NCI-H460 (cell line): ENCODE measurements at places on chromosomes 3 and 15.

- DNase-seq = no peak
Measured at GRCh38 chr3:12372741-12373280, 83.9 kb downstream of the PPARG start.

DNA sequence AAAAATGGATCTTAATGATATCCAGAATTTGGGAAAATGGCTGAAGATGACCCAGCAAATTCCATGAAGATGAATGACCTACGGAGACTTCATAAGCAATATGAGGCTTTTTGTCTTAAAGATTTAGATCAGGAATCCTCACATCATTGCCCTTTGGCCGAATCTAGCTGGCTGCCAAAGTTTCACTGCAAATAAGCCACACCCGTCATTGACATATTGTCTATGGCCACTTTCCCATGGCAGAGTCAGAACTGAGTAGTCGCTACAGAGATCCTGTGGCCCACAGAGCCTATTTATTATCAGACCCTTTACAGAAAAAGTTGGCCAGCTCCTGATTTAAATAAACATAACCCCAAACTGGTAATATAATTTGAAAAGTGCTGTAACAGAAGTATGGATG lies 307.4 kb upstream of the RARB start:
- DNase-seq = no peak

DNA sequence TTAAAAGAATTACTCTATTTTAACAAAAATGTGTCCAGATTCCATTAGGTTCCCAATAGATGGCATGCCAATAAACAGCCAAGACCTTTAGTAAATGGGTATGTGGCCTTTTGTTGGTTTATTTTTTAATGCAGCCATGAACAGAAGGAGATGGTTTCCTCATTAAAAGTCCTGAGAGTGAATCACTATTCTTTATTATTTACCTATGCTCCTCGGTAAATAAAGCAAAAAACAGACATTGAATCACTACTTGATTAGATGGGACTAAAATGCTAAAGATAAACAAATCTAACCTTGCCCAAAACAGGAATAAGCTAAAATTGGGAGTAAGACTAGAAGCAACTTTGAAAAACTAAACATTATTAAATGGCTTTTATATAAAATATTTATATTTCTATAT lies 94.2 kb downstream of the TNIK start:
- DNase-seq = no peak

GRCh38 chr3:3798631-3799113 lies 559 bp upstream of the LRRN1 start:
- no peak for DNase-seq

- no peak for DNase-seq
Measured at GRCh38 chr3:9115336-9115735, 134.1 kb downstream of the SRGAP3 start.

- no peak for DNase-seq
Measured at GRCh38 chr15:82789491-82789890, 16.4 kb downstream of the FSD2 start.

GRCh38 chr3:188940573-188940932 lies 231.2 kb upstream of the TPRG1 start:
- DNase-seq = no peak

DNA sequence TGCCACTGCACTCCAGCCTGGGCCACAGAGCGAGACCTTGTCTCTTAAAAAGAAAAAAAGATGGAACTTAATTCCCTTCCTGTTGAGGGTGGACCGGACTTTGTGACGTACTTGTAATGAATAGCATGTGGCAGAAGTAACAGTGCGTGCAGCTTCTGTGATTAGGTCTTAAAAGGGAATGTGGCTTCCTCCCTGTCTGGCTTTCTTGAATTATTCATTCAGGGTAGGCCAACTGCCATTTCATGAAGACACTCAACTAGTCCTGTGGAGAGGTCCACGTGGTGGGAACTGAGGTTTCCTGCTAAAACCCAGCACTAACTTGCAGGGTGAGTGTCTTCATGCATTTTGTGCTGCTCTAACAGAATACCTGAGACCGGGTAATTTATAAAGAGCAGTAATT lies 98.9 kb upstream of the PIAS1 start:
- DNase-seq = no peak

DNA sequence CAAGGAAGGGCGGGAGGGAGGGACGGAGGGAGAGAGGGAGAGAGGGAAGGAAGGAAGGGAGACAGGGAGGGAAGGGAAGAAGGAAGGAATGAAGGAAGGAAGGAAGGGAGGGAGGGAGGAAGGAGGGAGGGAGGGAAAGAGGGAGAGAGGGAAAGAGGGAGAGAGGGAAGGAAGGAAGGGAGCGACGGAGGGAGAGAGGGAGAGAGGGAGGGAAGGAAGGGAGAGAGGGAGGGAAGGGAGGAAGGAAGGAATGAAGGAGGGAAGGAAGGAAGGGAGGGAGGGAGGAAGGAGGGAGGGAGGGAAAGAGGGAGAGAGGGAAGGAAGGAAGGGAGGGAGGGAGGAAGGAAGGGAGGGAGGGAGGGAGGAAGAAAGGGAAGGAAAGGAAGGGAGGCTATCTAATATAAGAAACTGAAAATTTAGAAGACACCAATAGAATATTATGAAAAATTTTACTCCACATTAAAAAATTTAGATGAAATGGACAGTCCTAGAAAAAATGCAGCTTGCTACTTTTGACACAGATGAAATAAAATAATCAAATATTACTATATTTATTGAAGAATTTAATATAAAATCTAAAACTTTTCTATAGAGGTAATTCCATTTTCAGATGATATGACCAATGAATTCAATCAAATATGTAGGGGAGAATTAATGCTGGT lies 280.3 kb upstream of the SLITRK3 start:
- DNase-seq = no peak

DNA sequence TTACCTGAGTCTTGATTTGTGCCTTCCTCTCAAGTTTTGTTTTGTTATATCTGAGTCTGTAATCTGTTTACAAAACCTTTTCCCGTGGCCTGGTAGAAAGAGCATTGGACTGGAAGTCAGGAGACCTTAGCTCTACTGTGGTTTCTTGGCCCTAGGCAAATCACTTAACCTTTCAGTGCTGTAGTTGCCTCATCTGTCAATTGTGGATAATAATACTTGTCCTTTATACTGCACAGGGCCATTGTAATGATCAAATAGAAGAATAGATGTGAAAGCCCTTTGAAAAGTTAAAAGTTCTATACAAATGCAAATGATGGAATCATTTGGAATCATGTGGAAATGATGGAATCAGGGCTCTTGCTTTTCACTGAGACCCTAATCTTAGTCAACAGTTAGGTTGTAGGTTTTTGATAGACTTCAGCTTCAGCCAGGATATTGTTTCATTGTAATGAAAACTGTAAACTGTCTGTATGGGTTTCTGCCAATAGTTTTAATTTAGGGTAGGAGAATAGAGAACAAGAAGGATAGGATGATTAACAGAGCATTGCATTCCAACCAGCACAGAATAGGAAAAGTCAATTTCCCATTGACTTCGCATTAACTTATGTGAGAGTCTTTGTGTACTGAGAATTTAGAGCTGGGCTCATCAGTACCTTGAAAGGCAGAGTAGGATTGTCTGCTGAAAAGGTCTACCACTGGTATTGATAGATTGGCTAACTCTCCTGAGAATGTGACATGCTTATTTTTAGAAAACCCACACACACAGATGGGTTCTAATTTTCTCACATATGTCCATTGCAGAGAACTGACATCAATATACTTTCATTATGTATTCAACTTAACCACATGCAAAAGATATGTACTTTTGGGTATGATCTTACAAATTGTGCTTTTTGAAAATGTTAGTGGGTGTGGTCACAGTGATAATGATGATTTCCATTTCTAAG lies 21.8 kb downstream of the MAP2K5 start:
- DNase-seq = no peak

DNA sequence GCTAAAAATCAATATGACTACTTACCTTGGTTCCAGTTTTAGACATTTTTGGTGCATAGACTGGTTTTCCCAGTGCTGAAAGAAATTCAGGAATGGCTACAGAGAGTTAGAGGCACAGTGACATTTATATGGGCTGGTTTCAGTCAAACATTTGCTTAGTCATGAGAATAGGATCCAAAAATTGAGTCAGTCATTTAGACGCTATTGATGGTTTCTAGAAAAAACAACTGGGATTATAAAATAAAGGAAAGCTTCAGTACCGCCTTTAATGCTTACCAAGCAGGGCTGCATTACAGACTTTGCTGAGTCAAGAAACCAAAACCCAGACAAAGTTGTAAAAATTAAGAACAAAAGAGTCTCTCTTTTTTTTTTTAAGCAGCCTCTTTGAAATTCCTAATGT lies at the start of gene CRYGS:
CRYGS (minus strand) TSS at position 100 of the 400 bp plus-strand sequence; CDS start at position 46, 54 bp downstream.
- DNase-seq = no peak

DNA sequence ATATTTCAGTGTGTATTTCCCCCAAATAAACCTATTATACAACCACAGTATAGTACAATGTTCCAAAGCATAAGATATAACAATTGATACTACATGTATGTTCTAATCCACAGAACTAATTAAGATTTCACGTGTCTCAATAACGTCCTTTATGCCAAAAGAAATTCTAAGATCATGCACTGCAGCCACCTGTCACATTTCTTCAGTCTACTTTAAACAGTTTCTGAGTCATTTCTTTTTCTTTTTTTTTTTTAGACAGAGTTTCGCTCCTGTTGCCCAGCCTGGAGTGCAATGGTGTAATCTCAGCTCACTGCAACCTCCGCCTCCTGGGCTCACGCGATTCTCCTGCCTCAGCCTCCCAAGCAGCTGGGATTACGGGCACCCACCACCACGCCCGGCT lies 190.2 kb downstream of the STAG1 start:
- no peak for DNase-seq

- no peak for DNase-seq
Measured at GRCh38 chr3:186909078-186909853, 21.1 kb upstream of the ST6GAL1 start.

- no peak for DNase-seq
Measured at GRCh38 chr3:53841296-53841695, 4.9 kb downstream of the CHDH start.

- no peak for DNase-seq
Measured at GRCh38 chr3:150968341-150969035, 4.0 kb downstream of the CLRN1 start.

GRCh38 chr3:122754929-122755328 lies 38.7 kb downstream of the HSPBAP1 start:
- DNase-seq = peak; percentile 27

DNA sequence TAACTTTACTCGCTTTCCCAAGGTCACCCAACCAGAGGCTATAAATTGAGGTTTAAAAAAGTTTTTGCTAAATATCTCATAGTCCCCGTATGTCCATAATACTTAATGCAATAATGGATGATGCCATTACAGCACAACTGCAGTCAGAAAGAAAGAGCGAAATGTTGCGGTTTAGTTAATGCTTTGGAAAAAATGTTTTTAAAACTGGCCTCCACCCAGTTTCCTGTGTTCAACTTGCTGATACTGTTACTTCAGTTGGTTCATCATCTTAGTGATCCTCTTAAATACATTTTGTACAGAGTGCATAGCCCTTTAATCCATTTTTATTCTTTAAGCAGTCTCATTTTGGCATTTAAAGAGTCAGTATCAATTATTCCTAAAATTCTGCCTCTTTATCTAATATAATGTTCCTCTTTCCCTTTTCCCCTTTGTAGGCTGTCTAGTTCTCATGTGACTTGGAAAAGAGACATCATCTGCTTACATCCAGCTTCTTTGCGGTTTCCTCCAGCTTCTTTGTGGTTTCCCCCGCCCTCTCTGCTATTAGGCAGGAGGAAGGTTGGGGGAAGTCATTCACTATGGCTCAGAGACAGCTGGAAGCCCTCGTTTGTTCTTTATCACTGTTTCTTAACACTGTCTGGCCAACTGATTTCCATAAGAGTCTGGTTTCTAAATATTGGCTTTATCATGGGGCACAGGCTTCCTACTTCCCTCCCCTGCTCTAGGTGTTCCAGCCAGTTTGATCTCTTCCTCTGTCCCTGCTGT lies 154.3 kb downstream of the GOLIM4 start:
- no peak for DNase-seq

DNA sequence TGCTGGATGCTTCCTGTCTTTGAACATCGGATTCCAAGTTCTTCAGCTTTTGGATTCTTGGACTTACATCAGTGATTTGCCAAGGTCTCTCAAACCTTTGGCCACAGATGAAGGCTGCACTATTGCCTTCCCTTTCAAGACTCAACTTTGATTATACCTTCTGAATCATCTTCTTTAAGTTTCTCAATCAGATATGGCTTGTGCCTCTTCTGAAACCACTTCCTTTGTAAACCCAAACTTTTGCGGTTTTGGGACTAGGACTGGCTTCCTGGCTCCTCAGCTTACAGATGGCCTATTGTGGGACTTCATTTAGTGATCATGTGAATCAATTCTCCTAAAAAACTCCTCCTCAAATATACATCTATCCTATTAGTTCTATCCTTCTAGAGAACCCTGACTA lies 47.1 kb upstream of the CADPS start:
- DNase-seq = no peak

DNA sequence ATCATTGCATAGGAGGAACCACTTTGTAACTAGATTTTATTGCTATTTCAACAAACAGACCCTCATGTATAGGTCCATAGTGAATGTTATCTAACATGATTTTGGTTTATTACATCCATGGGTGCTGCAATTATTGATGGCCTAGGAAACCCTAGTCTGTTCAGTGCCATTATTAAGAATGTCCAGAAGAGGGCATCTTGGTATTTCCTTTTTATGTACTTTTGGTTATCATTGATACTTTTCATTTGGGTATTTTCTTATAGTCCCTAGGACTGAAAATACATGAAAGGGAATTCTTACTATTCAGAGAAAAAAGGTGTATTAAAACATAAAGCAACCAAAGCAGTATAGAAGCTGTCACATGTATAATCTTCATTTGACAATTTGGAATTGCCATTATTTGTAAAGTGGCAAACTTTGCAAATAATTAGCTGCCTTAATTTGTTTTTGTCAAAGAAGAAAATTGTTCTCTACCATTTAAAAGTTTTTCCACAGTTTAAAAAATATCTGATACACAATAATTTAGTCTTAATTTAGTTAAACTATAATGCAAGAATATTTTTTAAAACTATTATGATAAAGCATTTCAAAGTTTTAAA lies 48.7 kb downstream of the CNOT10 start:
- peak; percentile 25 for DNase-seq

DNA sequence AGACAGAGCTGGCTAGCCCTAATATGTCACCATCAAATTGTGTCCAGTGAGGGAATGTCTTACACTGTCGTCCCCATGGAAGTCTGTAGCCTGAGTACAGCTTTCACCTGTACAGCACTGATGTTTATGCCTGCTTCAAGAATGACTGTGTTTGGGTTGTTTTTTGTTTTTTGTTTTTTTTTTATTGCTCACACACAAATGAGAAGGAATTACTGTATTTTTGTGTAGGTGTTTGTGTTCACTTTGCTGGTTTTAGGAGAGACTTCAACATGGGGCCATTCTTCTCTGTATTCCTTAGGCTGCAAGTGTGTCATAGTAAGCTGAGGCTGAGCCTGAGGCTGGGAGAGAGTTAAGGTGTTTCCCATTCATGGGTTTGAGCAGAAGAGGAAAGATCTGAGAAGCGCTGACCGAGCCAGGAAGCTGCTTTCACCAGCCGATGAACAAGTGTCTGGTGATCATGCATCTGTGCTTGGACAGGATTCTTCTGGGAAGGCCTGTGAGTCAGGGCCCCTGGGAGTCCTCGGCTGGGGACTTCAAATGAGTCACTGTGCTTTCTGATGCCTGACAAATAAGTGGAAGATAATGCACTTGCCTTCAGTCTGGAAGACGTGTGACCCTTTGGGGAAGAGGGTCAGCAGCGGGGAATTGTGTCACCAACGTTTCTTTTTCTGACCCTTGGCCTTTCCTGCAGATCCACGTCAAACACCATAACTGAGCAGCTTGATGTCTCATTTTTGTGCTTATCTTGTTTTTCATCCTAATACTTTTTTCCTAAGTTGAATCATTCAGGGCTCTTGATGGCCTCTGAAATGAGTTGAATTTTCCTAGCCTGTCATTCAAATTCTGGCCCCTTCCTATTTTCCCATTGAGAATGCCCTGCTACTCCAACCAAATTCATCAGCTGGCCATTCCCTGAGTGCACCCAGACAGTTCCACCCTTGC lies 36.7 kb upstream of the ZBTB38 start:
- DNase-seq = peak; percentile 69
